Stimulated activated naive CD4-positive, alpha-beta T cell treated with Interleukin-2 at 50 U/mL for 16 hours (primary cell): ENCODE measurements at places on chromosomes 11 and 22.

DNA sequence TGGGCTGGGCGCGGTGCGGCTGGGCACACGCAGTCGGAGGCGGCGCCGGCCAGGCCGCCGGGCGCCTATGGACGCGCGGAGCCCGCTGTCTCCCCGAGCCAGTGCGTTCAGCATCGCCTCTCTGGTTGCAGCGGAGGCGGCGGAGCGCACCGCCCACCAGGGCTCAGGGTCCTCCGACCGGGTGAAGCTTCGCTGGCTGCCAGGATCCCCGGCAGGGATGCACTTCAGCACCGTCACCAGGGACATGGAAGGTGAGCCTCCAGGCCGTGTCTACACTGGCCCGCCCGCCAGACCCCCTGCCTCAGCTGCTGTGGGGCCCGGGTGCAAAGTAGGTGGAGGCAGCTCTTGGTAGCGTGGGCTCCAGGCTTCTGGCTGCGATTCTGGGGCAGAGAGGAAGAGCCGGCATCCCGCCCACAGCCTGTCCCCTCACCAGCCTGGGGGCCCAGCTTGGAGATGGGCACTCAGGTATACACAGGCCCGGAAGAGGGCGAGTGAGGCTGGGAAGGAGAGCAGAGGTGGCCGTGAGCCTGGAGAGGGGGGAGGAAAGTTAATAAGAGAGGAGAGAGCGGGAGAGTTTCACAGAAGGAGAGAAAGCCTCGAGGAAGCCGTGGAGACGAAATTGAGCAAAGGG is 1.0 kb upstream of the TBX1 start:
- DNase-seq = no peak

GRCh38 chr22:48051796-48052620 is 1289.6 kb downstream of the TBC1D22A start:
- no peak for DNase-seq

DNA sequence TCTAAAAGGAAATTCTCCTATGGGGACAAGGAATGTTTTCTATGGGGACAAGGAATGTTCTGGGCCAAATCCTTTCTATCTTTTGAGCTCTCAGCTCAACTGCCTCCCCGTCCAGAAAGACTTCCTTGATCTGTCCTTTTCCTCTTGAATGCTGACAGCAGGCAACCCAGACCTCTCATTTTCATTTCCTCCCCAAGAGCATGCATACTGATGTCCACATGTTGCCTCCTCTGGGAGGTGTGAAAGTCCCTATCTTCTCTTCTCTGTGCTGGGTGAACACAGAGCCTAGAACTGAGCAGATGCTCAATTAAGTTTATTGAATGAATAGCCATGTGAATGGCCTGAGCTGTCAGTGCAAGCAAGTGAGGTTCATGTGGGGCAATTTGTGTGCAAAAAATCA is 331.9 kb upstream of the NARS2 start:
- no peak for DNase-seq

DNA sequence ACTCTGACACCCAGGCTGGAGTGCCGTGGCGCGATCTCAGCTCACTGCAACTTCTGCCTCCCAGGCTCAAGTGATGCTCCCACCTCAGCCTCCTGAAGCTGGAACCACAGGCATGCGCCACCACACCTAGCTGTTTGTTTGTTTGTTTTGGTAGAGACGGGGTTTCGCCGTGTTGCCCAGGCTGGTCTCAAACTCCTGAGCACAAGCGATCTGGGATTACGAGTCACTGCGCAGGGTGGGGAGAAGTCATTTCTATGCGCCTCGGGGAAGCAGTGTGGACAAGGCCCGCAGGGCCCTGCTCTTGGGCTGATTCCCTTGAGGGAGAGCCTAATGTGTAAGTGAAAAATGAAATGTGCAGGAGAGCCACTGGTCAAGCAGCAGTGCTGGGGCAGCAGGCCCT is 19.6 kb upstream of the SEPTIN5 start:
- DNase-seq = no peak

GRCh38 chr11:61897387-61898246 is 6.3 kb upstream of the FADS3 start:
- peak; percentile 71 for DNase-seq

- no peak for DNase-seq
Measured at GRCh38 chr11:35539781-35540281, 14.4 kb upstream of the PAMR1 start.

- DNase-seq = no peak
Measured at GRCh38 chr11:1780700-1781592, 17.2 kb upstream of the CTSD start.

- DNase-seq = no peak
Measured at GRCh38 chr11:40797981-40798380, 661.5 kb downstream of the LRRC4C start.

GRCh38 chr11:77092382-77092781 is 10.3 kb upstream of the OMP start:
- no peak for DNase-seq

DNA sequence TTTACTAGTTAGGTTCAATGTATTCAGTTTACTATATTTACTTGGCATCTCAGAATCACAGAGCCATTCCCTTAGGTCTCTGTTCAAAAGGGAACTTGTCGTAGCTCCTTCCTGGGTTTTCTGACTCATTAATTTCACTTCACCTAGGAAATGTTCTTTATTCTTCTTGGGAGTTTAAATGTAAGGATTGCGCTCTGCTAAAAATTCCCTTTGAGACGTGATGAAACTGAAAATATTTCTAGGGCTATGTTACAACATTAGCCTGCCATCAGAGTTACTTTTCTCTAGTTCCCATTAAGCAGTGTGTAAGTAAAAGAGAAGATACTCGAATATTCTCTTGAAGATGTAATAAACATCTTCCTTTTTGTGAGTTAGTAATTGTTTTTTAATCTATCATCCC is 209.5 kb downstream of the CASP12 start:
- DNase-seq = no peak

DNA sequence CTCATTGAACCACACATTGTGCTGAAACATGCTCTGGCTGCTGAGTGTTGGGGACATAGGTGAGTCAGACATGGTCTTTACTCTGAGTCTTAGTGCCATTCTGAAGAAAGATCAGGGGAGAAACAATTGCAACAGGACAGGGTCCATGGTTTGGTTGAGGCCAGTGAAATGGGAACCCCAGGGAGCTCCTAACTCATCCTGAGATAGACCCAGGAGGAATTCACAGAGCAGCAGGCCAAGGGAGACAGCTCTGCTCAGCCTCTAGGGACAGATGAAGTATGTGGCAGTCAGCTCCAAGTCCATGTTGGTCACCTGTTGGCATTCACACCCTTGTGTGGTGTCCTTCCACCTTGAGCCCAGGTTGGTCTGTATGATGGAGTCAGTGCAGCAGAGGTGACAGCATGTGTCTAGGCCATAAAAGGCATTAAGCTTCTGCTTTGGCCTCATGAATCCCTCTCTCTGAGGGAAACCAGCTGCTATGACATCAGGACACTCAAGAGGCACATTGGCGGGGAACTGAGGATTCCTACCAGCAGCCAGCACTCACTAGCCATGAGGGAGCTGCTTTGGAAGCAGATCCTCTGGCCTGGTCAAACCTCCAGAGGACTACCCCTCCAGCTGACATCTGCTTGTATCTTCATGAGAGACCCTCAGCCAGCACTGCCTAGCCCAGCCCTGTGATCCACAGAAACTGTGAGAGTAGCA is 50.3 kb upstream of the MYEOV start:
- no peak for DNase-seq

DNA sequence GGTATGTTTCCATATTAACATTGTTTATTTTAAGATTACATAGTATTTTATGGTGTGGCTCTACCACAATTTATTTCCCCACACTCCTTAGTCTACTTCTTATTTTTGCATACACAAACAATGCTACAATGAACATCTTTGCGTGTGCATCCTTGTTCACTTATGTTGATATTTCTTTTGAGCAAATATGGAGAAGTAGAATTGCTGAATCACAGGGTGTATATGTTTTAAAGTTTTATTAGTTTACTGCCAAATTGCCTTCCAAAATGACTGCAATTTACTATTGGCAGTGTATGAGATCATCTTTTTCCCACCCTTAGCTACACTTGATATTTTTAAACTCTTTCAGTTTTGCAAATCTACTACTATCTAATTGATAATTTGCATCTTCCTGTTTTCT is 38.7 kb upstream of the FAR1 start:
- no peak for DNase-seq

- no peak for DNase-seq
Measured at GRCh38 chr11:36600180-36600579, 2.1 kb upstream of the RAG2 start.

DNA sequence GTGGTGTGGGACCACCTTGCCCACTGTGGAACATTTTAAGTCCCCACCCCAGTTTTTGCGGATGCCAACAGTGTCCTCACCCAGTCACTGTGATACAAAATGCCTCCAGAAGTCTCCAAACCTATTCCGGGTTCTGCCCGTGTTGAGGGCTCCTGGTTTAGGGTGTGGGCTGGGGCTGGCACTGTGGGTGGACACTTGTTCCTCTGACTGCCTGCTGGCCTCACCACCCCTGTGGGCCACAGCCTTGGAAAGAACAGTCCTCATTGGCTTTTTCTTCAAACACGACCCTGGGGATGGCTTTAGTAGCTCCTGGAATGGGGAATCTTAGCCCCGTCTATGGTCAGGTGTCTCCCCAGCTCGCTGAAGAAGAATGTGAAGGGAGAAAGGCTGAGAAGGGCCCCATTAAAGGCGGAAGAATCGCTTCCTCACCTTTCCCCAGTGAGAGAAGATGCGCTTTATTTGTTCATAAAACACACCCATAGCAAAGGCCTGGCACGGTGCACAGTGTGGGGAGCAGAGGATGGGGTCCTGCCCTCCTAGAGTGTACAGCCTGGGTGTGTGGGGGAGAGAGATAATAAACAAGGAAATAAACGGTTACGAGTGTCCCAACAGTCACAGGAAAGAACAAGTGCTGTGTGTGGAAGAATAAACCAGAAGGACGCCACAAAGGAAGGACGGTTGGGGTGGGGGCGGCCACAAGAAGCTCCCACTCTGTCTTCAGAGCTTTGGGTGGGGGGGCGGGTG is 91.6 kb upstream of the SLC22A12 start:
- no peak for DNase-seq

- DNase-seq = no peak
Measured at GRCh38 chr11:65576232-65576866, 496 bp downstream of the EHBP1L1 start.

- no peak for DNase-seq
Measured at GRCh38 chr11:108662700-108663099, 2.2 kb upstream of the DDX10 start.

- DNase-seq = no peak
Measured at GRCh38 chr22:45783690-45784089, 112.1 kb downstream of the ATXN10 start.

GRCh38 chr11:81207421-81208054 is 1526.1 kb downstream of the FAM181B start:
- no peak for DNase-seq

- DNase-seq = no peak
Measured at GRCh38 chr11:9862981-9863380, 199.1 kb downstream of the SWAP70 start.

DNA sequence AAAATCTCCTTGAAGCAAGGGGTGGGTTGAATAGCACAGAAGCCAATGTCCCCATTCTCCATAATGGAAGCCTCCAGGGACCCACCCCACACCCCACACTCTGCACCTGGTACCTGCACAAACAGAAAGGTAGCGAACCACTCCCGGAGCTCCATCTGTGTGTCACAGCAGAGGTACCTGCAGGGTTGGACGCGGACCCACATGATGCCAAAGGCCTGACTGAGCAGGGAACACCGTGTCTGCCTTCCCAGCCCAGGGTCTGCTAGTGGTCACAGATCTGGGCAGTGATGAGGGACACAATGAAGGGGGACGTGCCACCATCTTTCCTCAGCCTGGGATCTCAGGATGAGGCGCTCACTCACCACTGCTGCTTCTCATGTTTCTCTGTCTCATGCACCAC is 13.1 kb upstream of the PDE2A start:
- no peak for DNase-seq

DNA sequence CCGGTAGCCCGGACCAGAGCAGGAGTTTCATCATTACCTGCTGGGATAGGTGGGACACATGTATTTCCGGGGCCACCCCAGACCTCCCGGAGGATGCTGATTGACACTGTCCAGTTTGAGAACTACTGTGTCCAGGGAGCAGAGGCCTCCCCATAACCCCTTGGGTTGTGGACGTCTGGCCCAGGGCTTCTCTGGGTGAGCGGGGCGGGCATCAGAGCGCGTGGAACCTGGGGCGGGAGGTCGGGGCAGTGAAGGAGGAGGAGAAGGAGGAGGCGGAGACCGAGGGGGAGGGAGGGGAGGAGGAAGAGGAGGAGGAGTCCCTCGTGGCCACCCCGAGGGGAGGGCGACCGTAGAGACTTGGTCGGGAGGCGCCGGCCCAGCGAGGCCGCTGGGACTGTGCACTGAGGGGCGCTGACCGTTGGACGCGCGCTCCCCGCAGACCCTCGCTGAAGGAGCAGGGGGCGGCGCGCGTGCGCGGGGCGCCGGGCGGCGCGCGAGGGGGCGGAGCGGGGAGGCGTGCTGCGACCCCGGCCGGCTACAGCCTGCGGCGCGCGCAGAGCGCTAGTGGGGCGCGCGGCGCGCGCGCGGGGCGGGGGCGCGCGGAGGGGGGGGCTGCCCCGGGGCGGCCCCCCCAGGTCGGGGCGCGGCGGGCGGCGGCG is at the start of gene GRK3:
TSS of gene GRK3 (plus strand) at position 356 of the 659 bp plus-strand sequence. CDS start 366 bp downstream, outside the sequence.
- peak; percentile 30 for DNase-seq

DNA sequence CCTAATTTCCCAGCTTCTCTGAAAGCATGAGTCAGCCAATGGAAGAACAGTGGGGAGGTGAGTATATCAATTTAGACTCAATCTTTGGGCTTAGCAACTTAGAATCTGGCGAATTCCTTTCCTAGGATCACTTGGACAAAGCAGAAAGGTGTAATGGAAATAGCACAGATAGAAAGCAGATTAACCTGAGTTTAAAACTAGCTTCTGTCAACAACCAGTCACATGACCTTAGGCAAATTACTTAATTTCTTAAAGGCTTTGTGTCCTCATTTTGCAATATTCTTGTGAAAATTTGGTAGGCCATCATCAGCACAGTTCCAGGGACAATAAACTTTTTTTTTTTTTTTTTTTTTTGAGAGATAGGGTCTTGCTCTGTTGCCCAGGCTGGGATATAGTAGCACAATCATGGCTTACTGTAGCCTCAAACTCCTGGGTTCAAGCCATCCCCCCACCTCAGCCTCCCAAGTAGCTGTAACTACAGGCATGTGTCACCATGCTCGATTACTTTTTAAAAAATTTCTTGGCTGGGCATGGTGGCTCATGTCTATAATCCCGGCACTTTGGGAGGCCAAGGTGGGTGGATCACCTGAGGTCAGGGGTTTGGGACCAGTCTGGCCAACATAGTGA is 40.8 kb upstream of the PCF11 start:
- DNase-seq = no peak

GRCh38 chr11:9264316-9265210 is 587 bp downstream of the DENND5A start:
- peak; percentile 36 for DNase-seq
